ENCODE measurements at places on chromosomes 4 and X.
A peak's percentile ranks its signal among the peaks of the same experiment; 100 is the strongest.

DNA sequence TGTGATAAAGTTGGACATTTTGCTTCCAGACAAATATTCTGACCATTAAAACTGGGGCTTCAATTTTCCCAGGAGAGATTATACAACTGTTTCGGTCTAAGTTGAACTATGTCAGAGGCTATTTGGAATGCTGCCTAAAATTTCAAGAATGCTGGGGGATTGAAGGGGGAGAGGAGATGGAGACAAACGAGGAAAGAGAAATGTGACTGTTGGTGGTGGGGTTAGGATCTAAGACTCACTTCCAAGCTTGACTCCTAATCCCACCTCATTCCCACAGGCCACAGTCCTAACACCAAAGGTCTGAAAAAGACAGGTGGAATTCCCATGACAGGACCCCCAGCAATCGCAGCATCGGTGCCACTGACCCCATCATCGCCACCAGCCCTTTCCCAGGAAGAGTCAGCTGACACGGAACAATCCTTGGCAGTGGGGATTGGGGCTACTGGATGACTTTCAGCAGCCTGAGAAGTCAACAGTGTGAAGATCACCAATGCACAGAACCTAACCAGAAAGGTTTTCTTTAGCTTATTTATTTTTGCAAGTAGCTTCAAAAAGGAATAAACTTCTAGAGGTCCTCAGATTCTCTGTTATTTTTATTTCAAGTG, 74.0 kb upstream of the PRSS48 start:
- no peak for DNase-seq

DNA sequence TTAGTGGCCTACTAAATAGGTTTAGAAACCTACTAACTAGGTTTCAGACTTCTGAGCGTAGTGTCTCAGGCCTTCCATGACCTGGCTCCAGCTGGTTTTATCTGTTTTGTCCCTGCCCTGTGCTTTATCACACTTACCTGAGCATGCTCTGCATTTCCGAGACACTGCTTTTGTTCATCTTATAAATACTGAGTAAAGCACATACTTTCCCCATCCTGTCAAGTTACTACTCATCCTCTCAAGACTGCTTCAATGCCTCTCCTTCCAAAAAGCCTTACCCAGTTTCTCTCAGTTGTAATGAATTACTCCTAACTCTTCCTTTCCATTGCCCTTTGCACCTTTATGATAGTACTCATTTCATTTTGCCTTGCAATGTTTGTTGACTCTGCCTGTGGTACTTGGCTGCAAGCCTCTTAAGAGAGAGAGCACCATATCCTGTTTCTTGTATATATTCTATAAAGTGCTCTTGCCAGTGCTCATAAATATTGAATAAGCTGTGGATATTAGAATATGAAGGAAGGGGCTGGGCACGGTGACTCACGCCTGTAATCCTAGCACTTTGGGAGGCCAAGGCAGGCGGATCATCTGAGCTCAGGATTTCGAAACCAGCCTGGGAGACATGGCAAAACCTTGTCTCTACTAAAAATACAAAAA, 34.4 kb downstream of the SLAIN2 start:
- no peak for DNase-seq

- DNase-seq: no peak
These were observed 350.1 kb downstream of the AR start for GRCh38 chrX:67893931-67894330.

DNA sequence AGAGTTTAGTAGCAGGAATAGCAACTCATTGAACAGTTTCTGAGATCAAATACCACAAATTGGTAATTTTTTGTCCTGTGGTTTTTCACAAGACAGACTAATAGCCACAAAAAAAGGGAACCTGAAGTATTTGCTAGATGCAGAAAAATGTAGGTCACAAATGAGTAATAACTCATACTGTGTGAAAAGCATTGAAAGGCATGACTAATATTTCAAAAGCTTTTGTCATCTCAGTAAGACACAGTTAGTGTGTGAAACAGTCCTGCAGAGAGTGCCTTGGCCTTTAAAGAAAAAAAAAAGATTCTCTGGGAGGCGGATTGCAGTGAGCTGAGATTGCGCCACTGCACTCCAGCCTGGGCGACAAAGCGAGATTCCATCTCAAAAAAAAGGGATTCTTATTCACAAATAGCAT, 31.4 kb upstream of the SLC25A31 start:
- DNase-seq: no peak

DNA sequence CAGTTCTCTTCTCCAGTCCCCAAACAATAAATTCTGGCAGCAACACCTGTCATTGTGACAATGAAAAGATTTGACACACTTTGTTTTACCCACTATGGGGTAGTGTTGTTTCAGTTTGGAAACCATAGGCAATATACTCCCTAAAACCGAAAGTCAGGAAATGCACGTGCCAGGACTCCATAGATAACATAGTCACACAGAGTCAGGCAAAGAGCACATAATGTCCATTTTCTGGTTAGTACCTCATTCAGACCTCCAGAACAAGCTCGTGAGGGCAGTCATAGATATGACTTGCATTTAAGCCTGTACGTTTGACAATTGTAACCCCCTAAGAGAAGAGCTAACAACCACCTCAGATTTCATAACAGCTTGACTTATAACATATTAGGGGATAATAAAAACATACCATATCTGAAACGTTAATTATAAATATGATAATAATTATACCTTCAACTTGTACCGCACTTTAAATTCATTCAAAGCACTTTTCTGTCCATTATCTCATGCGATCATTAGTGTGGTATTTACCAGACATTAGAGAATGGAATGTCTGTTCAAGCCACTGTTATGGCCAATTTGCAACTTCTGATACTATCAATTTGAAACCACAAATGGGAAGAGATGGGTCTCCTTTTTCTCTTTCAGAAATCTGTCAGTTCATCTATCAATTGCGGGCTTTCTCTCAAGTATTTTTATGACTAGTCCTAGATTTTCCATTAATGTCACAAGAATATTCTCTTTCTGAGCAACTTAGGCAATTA, 147.4 kb downstream of the LDB2 start:
- DNase-seq: no peak

DNA sequence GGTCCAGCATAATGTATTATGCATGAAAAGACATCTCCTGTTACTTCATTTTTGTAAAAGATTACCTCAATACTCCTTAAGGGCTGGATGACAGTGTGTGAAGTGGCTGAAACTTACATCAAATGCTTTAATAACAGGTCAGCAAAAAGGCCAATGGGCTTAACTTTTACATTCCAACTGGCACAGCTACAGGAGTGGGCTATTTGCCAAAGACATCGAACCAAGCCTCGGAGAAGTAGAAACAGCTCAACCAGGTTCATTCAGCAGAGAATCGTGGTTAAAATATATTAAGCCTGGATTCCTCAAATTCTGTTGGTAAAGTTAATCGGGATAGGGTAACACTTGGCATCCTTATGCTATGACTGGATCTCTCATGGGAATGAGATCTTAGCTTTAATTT, 639.7 kb downstream of the TRIML1 start:
- DNase-seq: no peak

DNA sequence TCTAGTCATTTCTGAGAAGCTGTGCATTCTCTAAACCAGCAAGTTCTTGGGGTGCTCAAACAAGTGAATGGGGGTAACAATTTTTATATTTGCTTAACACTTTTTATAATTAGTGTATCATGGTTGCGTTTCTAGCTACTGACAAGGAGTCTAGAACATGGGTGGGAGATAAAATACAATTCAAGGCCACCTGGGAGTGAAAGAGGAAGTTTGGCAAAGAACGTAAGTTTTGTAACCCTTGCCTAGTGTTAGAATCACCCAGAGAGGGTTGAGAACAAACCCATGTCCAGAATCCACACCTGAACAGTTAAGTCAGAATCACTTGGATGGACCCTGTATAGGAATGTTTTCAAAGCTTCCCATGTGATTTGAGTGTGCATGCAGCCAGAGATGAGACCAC, 92.7 kb downstream of the AFF2 start:
- DNase-seq: no peak

- DNase-seq: peak; percentile 12
These were observed 158.4 kb downstream of the TENT5D start for GRCh38 chrX:80578517-80579105.

- no peak for DNase-seq
These were observed 248.5 kb upstream of the CXXC4 start for GRCh38 chr4:104743215-104743653.

GRCh38 chr4:184094532-184095159, 123.0 kb downstream of the ENPP6 start:
- no peak for DNase-seq

GRCh38 chr4:59180969-59181368, 2019.2 kb upstream of the ADGRL3 start:
- DNase-seq: no peak

DNA sequence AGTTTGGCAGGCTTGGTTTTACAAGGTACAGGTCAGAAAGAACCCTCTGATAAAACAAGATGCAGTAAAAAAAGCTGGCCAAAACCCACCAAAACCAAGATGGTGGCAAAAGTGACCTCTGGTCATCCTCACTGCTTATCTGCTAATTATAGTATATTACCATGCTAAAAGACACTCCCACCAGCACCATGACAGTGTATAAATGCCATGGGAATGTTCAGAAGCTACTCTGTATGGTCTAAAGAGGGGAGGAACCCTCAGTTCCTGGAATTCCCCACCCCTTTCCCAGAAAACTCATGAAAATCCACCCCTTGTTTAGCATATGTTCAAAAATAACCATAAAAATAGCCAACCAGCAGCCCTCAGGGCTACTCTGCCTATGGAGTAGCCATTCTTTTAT, 38.1 kb upstream of the CXCL13 start:
- no peak for DNase-seq

- DNase-seq: no peak
These were observed 179.3 kb downstream of the ADGRL3 start for GRCh38 chr4:61379406-61379805.

GRCh38 chr4:74875451-74875850, 57.5 kb upstream of the PARM1 start:
- no peak for DNase-seq

- DNase-seq: no peak
These were observed 61.8 kb downstream of the MAGED1 start for GRCh38 chrX:51955200-51955599.

DNA sequence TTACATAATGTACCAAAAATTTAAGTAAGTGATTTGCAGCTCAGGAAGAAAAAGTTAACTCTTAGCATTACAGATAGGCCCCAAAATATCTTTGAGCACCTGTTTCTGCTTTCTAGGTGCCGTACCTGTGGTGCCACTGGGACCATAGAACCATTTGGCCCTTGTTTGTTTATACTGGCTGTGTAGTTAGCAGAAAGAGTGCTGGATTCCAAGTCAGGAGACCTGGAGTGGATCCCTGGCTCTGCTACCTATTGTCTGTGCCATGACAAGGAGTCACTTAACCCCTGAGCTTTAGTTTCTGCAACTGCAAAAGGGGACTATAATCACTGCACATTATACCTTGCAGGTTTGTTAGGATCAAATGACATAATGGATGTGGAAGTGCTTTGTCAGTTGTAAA, 137.8 kb upstream of the GPR101 start:
- DNase-seq: no peak

GRCh38 chr4:47930971-47931804, 16.8 kb upstream of the NFXL1 start:
- DNase-seq: no peak

GRCh38 chr4:20287246-20287645, 35.5 kb downstream of the SLIT2 start:
- DNase-seq: no peak

GRCh38 chr4:165866019-165866650, 6.9 kb upstream of the TLL1 start:
- no peak for DNase-seq

- DNase-seq: no peak
These were observed 77.9 kb downstream of the PALLD start for GRCh38 chr4:168574581-168575295.

GRCh38 chr4:177461606-177462005, 19.4 kb upstream of the AGA start:
- DNase-seq: no peak

GRCh38 chrX:49970674-49971073, 48.3 kb downstream of the CLCN5 start:
- DNase-seq: no peak

DNA sequence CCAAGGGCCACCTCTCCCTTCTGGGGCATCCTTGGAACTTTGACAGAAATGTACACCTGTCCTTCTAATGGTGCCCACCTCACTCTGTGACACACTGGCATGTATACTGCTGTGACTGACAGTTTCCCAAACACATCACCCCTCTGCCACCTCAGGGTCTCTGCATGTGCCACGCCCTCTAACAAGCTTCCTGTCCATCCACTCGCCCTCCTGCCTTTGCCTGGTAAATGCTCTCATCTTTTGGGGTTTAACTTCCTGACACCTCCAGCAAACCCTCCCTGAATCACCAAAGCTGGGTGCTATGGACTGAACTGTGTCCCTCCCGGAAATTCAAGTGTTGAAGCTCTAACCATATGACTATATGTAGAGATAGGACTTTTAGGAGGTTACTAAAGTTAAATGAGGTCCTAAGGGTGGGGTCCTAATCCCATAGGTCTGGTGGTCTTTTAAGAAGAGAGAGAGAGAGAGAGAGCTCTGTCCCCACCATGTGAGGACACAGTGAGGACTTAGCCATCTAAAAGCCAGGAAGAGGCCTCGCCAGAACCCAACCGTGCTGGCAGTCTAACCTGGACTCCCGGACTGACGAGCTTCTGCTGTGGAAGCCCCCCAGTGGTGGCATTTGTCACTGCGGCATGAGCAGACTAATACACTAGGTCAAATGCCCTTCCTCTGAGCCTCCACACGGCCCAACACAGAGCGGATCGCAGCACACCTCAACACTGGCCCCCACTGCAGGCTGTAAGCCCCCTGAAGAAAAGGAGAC, 95.6 kb downstream of the AFAP1 start:
- DNase-seq: no peak

DNA sequence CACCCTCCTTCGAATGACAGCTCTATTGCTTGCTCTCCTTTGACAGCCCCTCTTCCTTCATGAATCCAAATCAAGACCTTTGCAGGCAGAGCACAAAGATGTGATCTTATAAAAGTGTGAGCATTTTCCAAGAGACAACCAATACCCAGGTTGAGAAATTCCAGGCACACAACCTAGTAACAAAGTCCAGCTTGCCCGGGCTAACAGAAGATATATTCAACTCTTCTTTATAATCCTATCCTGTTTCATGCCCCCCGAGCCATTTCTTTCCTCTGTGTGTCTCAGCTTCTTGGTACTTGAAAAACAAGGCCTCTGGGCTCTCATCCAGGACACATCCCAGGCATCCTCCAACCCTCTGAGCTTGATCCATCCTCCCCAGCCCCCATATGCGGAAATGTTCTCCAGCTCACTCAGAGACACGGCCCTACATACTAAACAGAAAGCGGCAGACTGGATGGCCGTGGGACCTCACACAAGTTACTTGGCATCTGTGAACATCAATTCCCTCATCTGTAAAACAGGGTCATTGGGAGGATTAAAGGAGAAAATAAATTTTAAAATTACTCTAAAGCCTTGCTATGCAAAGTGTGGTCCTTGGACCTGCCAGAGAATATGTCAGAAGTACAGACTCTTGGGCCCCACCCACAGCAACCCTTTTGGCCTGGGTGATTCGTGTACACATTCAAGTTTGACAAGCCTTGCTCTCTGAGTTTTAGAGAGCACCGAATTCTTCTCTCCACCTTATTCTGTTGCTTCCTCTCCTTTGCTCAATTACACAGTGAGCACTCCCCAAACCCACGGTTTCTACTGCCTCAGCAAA, 627.0 kb downstream of the BCOR start:
- no peak for DNase-seq

All from frontal cortex (tissue), 4 donors.